ENCODE measurements at places on chromosomes 2 and 18. TPM values are rescaled to one million over a fixed set of nuclear protein-coding genes. Genes with fewer than 3 reads are reported as not detected.

Gene ZEB2
- total RNA-seq, result 155 TPM

Gene POTEI
- total RNA-seq, result 0.59 TPM

Gene INPP5D
- total RNA-seq, result 11.4 TPM

Gene MARCHF4
- total RNA-seq, result 8.2 TPM

Gene OTOS
- not detected for total RNA-seq

Gene ABI2
- total RNA-seq, result 69.0 TPM

Gene SLC19A3
- 2.8 TPM for total RNA-seq

Gene DCDC2C
- 1.3 TPM for total RNA-seq

Gene PAIP2B
- 14.0 TPM for total RNA-seq

Gene CHRNG
- total RNA-seq, result 0.06 TPM

Gene PLEK
- total RNA-seq, result 7.2 TPM

Gene GCG
- not detected for total RNA-seq

Gene OR6B2
- not detected for total RNA-seq

Gene TGFA
- total RNA-seq, result 23.5 TPM

Gene SPATS2L
- 75.3 TPM for total RNA-seq

Gene MC2R
- not detected for total RNA-seq

Gene SCN2A
- 24.2 TPM for total RNA-seq

Gene POTEE
- 0.40 TPM for total RNA-seq

Gene IL1R1
- 10.9 TPM for total RNA-seq

Gene MAPRE3
- total RNA-seq, result 21.2 TPM

Gene UGT1A10
- total RNA-seq, result not detected

Gene OST4
- 454 TPM for total RNA-seq

Gene SH3RF3
- total RNA-seq, result 5.2 TPM

Gene MZT2B
- 256 TPM for total RNA-seq

Gene GCKR
- total RNA-seq, result 0.77 TPM

Gene SGPP2
- 1.7 TPM for total RNA-seq

Gene HOXD9
- total RNA-seq, result 3.2 TPM

Gene FBLN7
- total RNA-seq, result 6.0 TPM

Gene PARD6G
- total RNA-seq, result 20.3 TPM

Gene SH2D6
- 1.2 TPM for total RNA-seq

Gene SRD5A2
- total RNA-seq, result 0.17 TPM

Gene PTPN18
- 21.7 TPM for total RNA-seq

Gene AQP12A
- total RNA-seq, result not detected

Gene IL37
- total RNA-seq, result not detected

Gene MC5R
- 0.30 TPM for total RNA-seq

Gene REEP1
- 118 TPM for total RNA-seq

Gene TMEM182
- 4.0 TPM for total RNA-seq

Gene IL36G
- total RNA-seq, result 0.28 TPM

Gene AQP12B
- not detected for total RNA-seq

Gene ADD2
- 22.7 TPM for total RNA-seq

Gene COLEC11
- total RNA-seq, result 1.1 TPM

Gene CLEC4F
- not detected for total RNA-seq

Gene STK25
- total RNA-seq, result 134 TPM

Gene ALPI
- total RNA-seq, result not detected

Gene NEU4
- total RNA-seq, result 1.2 TPM

Gene HJURP
- total RNA-seq, result 4.9 TPM

Gene GKN1
- not detected for total RNA-seq

Gene GRHL1
- total RNA-seq, result 12.0 TPM
